ENCODE measurements at places on chromosomes 11 and 22. TPM values are rescaled to one million over a fixed set of nuclear protein-coding genes. Genes with fewer than 3 reads are reported as not detected.
A peak's percentile ranks its signal among the peaks of the same experiment; 100 is the strongest.

DNA sequence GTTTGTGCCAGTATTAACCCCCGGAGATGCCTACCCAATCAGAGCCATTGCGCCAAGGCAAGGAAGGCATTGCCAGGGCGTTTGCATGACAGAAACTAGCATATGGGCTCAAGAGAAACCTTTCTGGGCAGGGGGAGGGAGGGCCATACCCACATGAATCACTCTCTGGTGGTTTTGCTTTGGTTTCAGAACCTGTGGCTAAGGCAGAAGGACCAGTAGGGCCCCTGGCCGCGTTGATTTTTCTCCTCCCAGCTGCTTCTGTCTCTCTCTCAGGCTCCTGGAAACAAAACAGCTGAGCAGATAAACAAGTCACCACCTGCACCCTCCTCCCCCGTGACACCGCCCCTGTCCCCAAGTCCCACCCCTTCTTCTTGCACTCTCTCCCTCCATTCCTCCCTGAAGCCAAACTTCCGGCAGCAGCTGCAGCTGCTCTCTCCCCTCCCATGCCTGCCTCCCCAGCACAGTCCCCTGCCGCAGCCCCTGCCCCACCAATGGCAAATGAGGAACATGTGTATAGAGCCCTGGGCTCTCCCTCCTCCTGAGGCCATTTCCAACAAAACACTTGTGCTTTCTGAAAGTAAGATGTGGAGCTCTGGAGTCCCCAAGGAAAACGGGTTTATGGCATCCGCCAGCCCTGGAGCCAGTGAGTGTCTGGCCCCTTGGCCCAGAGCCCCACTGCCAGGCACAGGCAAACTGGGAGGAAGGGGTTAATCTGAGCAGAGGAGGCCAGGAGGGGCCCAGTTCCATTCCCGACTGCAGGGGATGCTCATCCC is 39.0 kb upstream of the ADA2 start:
- peak; percentile 37 for DNase-seq

DNA sequence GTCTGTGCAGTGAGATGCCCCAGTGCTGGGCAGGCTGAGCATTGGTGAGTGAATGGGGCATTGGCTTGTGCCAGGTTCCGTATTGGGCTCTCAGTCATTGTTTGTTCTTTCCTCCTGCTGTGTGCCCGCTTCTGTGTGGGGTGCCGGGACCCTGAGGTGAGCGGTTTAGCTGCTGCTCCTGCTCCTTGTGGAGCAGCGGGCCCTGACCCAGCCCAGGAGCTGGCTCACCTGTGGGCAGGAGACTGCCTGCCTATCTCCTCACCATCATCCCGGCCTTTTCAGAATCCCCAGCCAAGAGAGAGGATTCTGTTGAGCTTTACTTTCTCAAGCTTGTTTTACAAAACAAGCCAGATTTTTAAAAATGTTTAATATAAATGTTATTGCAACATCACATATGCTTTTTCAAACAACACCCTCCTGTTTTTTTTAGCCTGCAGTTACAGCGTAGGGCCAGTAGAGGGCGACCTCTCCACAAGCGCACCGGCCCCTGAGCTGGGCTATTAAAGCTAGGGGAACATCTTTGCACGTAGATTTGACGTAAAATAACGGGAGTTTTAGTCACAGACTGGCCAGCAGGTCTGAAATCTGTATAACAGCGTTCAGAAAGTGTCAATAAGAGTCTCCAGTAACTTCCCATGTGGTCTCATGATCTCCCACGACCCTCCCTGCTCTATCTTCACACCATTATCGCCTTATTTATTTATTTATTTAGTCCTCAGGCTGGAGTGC is 25.1 kb upstream of the RELT start:
- peak; percentile 57 for DNase-seq

DNA sequence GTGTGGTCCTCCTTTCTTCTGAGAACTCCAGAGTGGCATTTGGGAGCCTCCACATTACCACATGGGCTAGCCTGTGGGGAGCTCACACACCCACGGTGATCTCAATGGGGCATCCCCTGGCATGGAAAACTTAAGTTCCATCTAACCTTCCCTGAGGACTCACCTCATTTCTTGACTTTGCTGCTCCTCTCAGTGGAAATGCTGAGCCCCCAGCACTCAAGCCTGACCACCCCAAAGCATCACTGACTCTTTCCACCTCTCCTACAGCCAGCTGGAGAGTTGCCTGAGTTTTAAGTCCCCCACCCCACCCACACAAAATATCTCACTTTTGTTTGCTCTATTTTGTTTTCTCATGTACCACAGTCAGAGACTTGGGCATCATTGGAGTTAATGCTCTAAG is 23.8 kb upstream of the PARVA start:
- no peak for DNase-seq

CDK2AP2 gene
- 7.8 TPM for total RNA-seq

DNA sequence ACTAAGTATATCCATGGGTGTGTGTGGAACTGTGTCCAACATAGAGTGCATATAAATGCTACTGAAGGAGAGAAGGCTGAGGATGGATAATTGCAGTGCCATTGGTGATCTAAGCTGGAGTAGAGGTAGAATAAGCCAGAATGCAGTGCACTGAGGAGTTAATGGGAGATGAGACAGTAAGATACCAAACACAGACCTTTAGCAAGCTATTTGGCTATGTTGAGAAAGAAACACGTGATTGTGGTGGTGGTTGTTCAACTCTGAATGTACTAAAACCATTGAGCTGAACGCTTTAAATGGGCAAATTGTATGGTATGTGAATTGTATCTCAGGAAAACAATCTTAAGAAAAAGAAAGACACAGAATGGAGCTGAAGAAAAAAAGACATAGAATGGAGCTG is 22.8 kb downstream of the JAML start:
- no peak for DNase-seq

SMIM38 gene
- 0.51 TPM for total RNA-seq

GRCh38 chr22:29755889-29756288 is 10.9 kb downstream of the ZMAT5 start:
- no peak for DNase-seq

- peak; percentile 40 for DNase-seq
These were observed 2.8 kb downstream of the RIC8A start for GRCh38 chr11:210122-210802.

WT1 gene
- total RNA-seq = not detected

DNA sequence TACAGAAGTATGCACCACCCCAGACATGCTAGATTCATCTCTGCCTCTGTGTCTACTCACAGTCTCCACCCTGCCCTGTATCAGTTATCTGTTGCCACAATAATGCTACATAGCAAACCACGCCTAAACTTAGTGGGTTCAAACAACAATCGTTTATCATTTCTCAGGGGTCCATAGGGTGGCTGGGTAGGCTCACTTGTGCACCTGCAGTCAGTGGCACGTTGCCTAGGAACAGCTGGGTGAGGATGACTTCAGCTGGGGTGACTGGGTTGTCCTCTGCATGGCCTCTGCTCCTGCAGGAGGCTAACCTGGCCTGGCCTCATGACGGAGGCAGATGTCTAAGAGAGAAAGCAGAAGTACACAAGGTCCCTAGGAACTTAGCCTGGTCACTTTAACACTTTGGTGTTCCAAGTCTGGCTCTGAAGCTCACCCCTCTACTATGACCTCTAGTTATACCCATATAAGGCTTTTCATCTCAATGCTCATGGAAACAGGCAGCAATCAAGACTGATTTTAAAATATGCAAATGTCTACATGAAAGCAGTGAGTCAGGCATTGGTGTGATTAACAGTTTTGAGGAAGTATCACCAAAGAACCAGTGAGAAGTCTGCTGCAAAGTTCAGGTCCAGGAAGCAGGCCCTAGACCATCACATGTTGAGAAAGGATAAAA is 10.7 kb downstream of the OLFML1 start:
- DNase-seq = no peak

MS4A2 gene
- total RNA-seq = not detected

DNA sequence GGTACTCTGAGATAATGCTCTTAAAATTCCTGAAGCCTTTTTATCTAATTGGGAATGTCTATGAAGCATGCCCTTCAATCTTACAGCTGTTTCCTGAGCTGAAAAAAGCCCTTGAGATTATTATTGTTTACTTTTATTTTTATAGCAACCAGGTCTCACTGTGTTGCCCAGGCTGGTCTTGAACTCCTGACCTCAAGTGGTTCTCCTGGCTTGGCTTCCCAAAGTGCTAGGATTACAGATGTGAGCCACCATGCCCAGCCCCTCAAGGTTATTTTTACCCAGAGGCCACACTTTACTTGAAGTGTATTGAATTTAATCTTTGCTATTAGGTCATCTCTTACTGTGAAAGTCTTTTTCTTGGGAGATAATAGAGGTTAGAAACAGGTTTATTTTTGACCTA is 7.0 kb upstream of the SWAP70 start:
- no peak for DNase-seq

GRCh38 chr11:90204832-90205646 is 17.8 kb downstream of the CHORDC1 start:
- peak; percentile 75 for DNase-seq

INPP5J gene
- total RNA-seq = 0.26 TPM

DNA sequence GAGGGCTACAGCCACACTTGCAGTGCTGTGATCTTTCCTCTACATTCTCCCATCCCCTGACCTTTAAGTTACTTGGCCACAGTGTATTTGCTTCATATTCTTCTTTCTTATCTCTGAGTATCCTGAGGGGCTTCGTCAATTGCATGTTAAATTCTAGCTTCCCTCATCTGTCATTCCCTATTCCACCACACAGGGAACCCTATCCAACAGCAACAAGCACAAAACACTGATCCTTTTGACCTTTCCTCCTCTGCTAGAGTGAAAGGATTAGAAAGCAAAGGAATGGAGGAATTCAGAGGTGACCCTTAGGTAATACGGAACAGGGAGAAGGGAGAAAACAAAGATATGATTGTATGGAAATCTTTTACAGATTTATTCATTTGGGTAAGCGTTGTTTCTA is 1061.7 kb upstream of the TENM4 start:
- DNase-seq = no peak

DNA sequence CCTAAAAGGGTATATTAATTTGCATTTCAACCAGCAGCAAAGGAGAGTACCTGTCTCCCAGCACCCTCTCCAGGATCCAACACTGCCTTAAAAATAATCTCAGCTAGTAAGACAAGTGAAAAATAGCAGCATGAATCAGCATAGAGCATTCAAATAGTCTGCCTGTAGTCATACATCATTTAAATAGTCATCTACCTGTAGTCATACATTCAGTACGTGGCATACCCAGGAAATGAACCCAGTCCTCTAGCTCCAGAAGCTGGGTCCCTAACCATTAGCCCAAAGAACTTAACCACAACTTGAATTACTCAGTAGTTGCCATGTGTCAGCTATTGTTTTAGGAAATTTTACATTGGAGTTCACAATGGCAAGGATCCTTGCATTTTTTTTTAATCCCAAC is 9.3 kb downstream of the TENM4 start:
- DNase-seq = peak; percentile 92

GRCh38 chr11:60088364-60088763 is at the start of gene MS4A2:
Gene MS4A2, plus strand, starts transcription at chr11:60088664. Its CDS starts 102 bp downstream, at chr11:60088766.
- DNase-seq = no peak

DNA sequence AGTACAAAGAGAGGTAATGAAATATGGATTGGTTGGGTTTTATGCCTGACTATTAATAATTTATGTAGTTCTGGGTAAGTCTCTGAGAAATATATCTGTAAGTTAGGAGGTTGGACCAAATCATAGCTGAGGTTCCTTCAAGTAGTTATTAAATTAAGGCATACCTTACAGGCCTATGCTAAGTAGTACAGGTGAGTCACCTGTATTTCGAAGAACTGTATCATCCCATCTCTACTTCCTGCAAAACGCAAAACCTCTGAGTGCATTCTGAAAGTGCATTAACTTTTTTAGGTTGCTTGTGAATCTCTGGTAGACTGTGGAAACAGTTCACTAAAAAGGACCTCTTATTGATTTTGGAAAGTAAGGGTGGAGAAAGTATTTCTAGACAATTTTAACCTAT is 37.1 kb downstream of the APOL5 start:
- DNase-seq = no peak

UPB1 gene
- total RNA-seq = under 0.01 TPM

DNA sequence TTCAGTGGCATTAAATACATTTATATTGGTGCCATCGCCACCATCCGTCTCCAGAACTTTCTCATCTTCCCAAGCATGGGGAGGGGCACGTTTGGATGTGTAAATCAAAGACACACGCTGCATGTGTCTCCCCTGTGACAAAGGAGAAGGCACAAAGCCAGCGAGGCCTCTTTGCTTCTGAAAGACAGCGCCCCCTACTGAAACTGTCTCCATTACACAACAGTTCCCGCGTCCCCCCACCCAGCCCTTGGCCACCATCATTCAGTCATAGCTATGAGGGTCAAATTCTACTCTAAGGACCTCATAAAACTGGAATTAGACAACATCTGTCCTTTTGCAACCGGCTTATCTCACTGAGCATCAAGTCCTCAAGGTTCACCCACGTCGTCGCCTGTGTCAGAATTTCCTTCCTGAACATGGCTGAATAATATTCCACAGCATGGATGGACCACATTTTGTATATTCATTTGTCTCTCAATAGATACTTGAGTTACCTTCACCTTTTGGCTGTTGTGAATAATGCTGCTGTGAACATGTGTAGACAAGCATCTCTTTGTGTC is 64.8 kb downstream of the IGF2 start:
- DNase-seq = no peak

DNA sequence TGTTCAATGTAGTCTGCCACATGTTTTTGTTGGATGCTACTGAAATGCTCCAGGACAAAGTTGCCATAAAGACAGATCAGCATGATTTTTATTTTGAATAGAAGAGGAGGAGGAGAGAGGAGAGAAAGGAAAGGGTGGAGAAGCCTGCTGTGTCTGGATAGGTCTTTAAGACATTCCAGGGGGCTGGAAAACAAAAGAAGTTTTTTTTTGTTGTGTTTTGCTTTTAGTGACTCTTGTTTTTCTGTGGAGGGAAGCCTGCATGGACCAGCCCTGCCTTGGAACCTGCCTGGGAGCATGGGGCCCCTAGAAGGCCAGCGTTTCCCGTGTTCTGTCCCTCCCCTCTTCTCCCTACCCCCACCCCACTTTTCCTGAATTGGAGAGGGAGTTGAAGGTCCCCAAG is 2.3 kb downstream of the TSPAN18 start:
- DNase-seq = no peak

DNA sequence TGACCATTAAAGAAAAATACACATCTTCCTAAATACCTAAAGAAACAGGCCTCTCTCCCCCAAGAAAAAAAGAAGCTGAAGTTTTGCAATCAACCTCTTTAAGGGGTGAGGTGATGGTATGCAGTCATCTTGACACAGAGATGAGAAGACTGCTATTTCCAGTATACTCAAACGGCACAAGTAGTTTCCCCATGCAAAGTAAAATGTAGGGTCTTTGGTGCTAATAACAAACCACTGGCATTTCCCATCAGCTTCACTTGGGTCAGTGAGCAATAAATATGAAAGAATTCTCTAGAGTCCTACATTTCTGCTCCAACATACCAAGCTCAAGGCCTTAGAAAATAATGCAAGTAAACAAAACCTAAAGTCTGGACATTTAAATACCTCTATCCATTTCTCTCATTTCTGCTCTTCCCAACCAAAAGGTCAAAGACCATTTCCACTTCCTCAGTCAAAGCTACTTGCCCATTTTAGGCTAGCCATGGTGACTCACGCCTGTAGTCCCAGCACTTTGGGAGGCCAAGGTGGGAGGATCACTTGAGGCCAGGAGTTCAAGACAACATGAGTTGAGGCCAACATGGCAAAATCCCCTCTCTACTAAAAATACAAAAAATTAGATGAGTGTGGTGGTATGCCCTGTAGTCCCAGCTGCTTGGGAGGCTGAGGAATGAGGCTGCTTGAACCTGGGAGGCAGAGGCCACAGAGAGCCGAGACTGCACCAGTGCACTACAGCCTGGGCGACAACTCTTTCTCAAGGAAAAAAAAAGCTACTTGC is 39.5 kb upstream of the CHRNA10 start:
- peak; percentile 35 for DNase-seq

- no peak for DNase-seq
These were observed 4.3 kb downstream of the INCENP start for GRCh38 chr11:62127941-62128770.

FGF3 gene
- total RNA-seq = not detected

- no peak for DNase-seq
These were observed 40.7 kb downstream of the MRE11 start for GRCh38 chr11:94452988-94453387.

PPP2R5B gene
- total RNA-seq = 6.2 TPM
